Activated CD4-positive, alpha-beta T cell treated with anti-CD3 and anti-CD28 coated beads, Interleukin-10, Interleukin-2, amounts not matched to agents 100 ng/mL and 50 ng/mL, durations not matched to agents 16 hours and 8 hours (primary cell): ENCODE measurements at places on chromosomes 7 and 10.
A peak's percentile ranks its signal among the peaks of the same experiment; 100 is the strongest.

DNA sequence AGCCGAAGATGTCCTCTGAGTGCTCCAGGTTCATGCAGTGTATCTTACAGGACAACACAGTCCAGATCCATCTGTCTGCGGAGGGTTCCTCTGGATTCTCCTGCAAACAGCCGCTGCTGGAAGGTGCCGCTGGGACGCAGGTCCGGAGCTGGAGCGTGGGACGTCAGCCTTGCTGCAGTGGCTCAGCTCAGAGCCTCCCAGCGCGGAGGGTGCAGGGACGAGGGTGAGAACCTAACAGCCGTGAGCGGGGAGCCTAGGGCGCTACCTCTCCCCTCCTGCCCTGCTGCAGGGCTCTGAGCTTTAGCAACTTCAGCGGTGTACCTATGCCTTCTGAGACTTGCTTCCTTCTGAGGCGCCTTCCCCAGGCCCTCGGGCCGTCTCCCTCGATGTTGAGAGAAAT, 137.6 kb upstream of the TMEM72 start:
- DNase-seq: no peak

DNA sequence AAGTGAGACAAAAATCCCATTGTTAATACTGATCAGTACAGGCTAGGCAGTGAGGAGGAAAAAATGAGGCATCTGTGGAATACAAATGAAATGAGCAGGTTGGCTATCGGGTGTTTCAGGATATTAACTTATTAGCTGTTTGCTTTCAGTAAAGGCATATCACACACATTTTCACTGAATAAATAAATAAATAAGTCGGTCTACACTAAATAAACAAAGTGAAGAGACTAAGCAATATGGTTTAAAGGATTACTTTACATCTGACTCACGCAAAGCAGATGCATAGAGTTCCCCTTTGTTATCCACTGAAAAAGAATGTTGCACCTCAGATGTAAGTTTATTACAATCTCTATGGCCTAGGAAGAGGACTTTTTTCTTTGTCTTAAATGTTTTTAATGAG, 6.3 kb upstream of the SEMA3A start:
- DNase-seq: no peak

- no peak for DNase-seq
These were observed 496.9 kb downstream of the CCSER2 start for GRCh38 chr10:84825330-84825729.

DNA sequence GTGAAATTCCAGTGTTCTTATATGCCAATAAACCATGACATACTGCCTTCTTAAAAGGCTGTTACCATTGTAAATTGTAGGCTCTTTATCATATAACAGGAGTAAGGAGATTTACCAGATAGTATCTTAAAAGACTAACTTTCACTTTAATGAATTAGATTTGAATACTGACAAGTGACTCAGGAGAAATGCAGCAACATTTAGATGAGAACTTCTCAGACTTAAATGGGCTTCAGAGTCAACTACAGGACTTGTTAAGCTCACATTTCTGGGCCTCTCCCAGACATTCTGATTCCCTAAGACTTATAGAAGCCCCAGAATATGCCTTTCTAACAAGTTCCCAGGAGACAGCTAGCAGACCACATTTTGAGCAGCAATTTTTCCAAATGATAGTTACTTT, 466.3 kb downstream of the ARL4A start:
- no peak for DNase-seq

DNA sequence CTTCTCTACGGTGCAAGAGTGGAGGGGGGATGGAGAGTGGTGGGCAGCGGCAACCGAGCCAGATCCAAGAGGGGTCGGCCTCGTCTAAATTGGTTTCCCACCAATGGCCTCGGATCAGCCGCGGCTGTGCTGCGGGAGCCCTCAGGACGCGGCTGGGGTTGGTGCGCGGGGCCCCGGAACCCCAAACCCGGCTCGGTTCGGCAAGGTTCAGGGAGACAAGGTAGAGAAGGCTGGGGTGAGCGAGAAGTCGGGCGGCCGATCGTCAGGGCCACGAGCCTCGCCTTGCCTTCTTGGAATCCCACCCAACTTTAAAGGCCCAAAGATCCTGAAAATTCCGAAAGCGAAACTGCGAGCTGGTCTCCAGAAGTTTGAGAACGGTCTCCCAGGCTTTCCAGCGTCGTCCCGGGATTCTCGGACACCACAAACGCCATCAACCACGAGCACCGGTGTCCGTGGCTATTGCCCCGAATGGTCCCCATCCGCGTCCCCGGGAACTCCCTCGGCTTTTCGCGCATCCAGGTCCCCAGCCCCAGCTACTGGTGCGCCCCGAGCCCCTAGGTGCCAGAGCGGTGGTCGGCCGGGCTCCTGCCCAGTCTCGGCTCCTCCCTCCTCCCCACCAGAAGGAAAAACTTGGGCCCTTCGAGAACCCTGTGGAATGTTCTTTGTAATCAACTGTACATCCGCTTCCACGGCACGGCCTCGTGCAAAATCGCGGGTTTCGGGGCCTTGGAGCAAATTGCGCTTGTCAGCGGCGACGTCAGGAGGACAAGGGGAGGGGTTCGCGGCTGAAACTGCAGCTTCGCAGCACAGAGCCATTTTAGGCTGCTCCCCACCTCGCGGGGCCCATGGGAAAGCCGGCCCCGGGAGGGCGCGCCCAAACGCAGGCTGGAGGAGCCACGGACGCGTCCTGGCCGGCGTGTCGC, 3.2 kb downstream of the SFMBT2 start:
- peak; percentile 66 for DNase-seq

GRCh38 chr10:71627230-71627939, 92.2 kb downstream of the C10orf105 start:
- DNase-seq: no peak

DNA sequence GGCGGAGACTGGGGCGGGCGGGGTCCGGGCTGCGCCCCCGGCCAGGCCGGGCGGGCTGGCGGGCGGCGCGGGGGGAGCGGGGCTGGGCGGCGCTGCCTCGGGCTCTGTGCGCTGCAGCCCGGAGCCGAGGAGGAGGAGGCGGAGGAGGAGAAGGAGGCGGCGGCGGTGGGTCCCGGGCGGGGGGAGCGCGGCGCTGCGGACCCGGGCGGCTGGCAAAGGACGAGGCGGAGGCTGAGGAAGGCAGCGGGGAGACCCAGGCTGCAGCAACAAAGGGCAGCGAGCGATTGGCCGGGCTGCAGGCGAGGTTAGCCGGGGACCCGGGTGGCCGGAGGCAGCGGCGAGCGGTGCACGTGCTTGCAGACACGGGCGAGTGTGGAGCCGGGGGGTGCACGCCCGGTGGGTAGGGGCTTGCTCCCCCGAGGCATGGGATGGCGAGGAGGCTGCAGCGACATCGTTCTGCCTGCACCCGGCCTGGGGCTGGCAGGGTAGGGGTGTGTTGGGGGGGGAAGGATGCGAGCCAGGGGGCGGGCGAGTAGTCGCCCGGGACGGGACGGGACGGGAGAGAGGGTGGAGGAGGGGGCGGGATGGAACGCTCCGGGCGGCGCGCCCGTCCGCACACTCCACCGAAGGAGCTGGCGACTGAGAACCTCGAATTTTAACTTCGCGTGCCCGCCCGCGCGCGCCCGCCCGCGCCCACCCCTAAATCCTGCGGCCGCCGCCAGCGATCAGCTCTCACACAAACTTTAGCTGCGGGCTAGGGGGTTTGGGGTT, 844 bp upstream of the KAT6B start:
- no peak for DNase-seq

DNA sequence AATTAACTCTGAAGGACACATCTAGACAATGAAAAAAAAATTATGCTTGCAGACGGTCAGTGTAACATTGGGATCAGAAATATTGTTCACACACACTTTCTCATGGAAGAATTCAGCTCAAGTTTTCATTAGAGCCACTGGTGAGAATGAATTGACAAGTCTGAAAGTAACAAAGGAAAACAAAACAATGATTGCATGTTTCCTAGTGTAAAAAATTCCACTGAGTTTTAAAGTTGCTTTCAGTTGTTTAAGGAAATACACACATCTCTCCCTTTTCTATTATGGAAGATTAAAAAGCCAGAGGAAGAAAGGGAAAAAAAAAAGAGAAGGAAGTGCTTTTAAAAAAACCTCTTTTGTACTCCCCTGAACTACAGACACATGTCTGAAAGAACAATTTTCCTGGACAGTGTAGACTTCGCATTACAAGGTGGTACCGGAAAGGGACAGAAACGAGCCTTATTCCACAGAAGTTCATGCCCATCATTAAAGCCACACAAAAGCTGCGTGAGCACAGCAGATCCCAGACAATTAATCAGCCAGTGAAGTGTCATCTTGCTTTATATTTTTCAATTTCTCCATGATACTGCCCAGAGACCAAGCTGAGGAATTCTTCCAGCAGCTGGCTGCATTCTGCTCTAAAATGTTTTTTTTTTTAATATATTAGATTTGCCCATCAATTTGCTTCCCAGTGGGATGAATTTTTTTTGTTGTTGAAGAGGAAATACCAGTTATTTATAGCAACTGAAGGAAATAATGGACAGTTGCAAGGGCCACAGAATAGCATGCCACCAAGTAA, 294.8 kb downstream of the DOCK4 start:
- no peak for DNase-seq

- DNase-seq: no peak
These were observed 31.6 kb downstream of the ENO4 start for GRCh38 chr10:116880716-116881482.

- DNase-seq: no peak
These were observed 235.3 kb downstream of the CALN1 start for GRCh38 chr7:72176875-72177274.

- DNase-seq: no peak
These were observed 10.6 kb downstream of the ZMIZ2 start for GRCh38 chr7:44759246-44759645.

DNA sequence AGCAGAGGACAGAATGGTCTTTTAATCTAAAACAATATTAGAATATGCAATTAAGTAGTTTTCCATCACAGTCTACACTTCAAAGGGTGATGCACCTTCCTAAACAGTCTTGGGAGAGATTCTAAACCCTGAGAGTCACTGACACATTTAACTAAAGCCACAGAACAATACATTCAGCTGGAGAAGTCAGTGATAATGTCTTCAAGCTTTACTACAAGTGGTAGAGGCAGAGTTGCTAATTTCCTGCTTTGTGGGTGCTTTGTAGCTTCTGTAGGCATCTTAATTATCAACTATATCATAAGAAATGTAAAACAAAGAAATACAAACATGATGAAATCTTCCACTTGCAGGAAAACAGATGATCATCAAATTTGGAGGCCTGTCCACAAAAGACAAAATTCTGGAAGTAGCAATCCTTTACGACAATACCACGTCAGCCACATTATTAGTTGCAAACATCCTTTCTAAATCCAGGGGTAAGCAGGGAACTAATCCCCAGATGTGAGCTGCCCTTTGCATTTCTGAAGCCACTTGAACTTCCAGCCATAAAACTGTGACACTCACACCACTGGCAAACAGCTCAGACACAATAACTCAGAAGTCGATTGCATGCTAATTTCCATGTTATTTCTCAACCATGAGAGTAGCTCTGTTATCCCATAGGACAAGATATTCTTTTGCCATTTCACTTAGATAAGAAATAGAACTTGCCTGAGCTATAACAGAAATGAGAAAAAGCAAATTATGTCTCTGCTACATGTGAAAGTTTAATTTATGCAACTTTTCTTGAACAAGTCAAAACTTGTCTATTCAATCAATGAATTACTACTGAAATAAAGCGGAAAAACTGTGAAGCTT, 212.2 kb downstream of the FAM107B start:
- DNase-seq: peak; percentile 45

DNA sequence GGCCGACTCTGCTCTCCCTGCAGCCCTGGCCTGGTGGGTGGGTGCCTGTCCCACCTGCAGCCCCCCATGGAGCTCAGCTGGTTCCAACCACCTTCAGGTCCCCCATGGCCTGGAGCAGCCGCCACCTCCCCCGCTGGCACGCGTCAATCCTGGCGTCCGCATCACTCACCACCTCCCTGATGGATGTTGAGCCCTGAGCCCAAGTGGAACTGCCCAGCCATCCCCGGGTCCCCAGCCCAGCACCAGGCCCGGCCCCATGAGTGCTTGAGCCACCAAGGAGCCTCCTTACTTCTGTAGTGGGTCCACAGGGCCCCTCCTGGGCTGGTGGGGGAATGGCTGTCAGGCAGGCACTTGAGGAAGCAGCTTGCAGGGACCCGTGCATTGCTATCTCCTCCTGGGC, 14.6 kb downstream of the AGAP3 start:
- DNase-seq: no peak

DNA sequence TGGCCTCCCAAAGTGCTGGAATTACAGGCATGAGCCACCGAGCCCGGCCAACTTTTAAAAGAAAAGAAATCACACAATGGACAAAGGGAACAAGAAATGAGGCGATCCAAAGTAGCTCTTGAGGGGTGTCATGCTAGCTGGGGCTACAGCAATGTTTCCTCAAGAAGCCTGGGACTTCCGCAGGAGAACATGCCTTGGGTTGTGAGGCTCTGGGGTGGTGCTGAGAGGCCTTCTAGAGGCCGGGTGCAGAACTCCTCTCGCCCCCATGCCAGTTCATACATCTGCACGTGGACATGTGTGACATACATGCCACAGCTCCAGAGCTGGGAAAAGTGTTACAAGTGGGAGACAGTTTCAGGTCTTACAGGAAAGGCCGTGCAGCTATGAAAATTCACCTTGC, 238.2 kb downstream of the SKAP2 start:
- DNase-seq: no peak

DNA sequence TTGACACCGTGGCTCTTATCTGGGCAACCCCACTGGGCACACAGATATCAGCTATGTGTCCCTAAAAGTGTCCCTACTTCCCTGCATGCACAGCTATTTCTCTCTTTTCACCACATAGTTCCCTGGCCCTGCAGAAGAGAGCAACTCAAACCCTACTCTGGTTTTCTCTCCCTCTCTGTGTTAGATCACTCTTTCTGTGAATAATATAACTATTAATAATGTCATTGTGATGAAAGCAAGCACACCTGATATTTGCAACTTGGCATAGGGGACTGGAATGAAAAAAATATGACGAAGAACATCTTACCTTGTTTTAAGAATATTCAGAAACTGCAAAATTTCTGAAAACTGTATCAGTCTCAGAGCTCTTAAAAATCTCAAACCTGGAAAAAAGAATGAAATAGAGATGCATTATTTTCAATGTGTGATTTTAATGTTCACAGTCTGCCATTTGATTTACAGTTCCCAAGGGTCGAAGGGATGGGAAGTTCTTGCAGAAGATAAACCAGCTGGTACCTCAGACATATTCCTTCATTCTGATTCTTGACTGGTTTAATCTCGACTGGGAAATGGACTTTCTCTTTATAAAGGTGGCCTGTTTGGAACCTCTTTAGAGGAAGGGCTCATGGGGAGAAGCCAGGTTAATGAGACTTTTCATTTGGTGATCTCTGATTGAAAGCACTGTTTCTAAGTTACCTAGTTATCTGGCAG, 516.8 kb downstream of the KCNMA1 start:
- no peak for DNase-seq

- DNase-seq: peak; percentile 30
These were observed 28.9 kb downstream of the LRRC27 start for GRCh38 chr10:132360766-132361447.

GRCh38 chr10:103555325-103555649, 61.8 kb downstream of the NEURL1 start:
- DNase-seq: no peak

DNA sequence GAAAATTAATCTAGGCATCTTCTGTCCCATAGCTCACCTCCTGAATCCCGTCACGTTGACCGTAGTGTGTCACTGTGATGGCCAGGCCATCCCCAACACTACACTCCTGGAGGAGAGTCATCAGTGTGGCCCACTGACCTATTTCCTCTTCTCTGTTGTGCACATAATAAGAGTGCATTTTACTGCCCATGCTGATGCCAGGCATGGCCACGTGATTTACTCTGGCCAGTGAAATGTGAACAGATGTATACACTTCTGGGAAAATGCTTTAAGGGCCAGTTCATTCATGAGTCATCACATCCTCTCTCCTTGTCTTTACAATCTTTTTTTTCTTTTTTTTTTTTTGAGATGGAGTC, 101.9 kb upstream of the PIP4K2A start:
- DNase-seq: peak; percentile 40
